Bronchial epithelial cell (primary cell): ENCODE measurements at places on chromosomes 3 and 15. TPM values are rescaled to one million over a fixed set of nuclear protein-coding genes. Genes with fewer than 3 reads are reported as not detected.

DNA sequence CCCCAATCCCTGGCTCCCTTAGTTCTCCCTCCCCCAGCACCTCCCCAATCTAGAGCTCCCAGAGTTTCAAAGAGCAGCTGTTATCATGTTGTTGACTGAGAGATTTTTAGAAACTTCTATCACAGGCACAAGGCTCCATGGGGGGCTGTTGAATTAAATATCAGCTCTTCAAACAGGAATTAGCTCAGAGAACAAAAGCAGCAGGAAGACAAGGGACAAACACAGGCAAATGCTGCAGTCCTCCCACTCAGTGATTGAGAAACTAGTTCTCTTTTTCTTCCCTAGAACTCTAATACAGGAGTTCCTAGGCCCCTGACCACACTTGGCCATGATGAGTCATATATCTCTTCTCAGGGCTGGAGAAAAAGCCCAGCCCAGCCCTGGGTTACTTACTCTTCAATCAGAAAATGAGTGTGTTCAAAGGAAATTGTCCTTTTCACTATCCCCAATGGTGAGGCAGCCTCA lies 262.1 kb downstream of the IGSF11 start:
- DNase-seq, result peak; percentile 11

The ITIH3 gene
- total RNA-seq, result not detected in 2 replicates

DNA sequence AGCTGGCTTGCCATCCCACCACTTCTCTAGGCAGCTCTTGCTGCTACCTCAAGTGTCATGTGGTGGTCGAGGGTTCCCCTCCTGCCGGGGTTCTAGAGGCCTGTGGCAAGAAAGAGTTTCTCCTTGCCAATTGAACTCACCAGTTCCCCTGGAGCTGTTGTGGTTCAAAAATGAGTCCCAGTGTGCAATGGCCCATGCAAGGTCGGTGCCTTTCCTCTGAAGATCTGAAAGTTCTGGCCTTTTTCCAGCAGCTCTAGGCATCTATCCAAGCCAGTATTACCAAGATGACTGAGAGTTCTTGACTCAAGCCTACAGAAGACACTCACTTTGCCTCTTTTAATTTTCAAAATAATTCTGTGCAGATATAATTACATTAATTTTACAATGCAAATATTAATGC lies 163.6 kb downstream of the KCNMB2 start:
- DNase-seq, result no peak

The ATP8B4 gene
- total RNA-seq, result 0.26 and 1.1 TPM in 2 replicates

The CIB2 gene
- total RNA-seq, result 1.8 and 8.6 TPM in 2 replicates

GRCh38 chr3:31903686-31904431 lies 77.2 kb downstream of the OSBPL10 start:
- peak; percentile 61 for DNase-seq

GRCh38 chr3:40615110-40615915 lies 90.6 kb downstream of the ZNF621 start:
- no peak for DNase-seq

- DNase-seq, result no peak
Observed at GRCh38 chr3:4508048-4508981, 15.2 kb downstream of the ITPR1 start.

The ACKR2 gene
- total RNA-seq, result 1.3 and 3.3 TPM in 2 replicates

DNA sequence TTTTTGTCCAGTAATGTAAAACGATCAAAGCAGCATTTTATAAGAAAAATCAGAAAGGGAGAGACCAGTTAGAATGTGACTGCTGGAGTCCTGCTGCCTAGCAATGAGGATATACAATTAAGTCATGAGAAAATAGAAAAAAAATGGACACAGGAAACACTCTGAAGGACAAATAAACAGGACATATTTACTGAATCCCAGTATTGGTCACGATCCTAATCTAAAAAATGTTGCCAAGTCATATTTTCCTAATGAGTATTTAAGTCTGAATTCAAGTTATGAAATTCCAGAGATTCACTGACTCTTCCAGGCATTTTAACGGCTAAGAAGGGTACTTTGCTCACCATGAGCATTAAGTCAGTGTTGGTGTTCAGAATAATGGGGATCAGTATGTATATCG lies 154.3 kb upstream of the CCDC54 start:
- no peak for DNase-seq

- no peak for DNase-seq
Observed at GRCh38 chr3:102124704-102125103, 275.4 kb downstream of the NFKBIZ start.

GRCh38 chr3:94299716-94300115 lies 236.9 kb downstream of the NSUN3 start:
- DNase-seq, result no peak
